H4 (cell line): ENCODE measurements at places on chromosomes 2 and 18. TPM values are rescaled to one million over a fixed set of nuclear protein-coding genes. Genes with fewer than 3 reads are reported as not detected.

Gene POLE4
- total RNA-seq, result 38.3 and 48.5 TPM in 2 replicates

Gene FSHR
- 0.29 TPM in 1 of 2 replicates, not detected in the other for total RNA-seq

GRCh38 chr2:70496819-70497218 is 56.8 kb downstream of the TGFA start:
- no peak for DNase-seq

GRCh38 chr2:118498943-118499342 is 348.5 kb downstream of the EN1 start:
- no peak for DNase-seq

DNA sequence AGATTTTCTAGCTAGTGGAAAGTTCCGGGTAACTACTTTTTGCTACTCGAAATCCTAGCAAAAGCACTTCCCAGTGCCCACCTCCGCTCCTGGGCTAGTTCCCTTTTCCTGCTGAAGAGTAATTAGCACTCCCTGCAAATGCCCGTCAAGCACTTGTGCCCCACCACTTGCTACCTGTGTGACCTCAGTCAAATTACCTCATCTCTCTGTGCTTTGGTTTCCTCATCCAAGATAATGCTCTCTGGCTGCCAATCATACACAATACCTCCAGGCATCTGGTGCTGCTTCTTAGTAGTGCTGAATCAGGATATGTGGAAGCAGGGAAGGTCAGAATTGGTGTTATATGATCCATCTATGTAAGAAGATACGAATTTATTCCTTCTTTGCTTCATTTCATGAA is 102.1 kb upstream of the CDCA7 start:
- DNase-seq, result no peak

GRCh38 chr18:70366670-70367069 is 77.8 kb downstream of the SOCS6 start:
- DNase-seq, result no peak

DNA sequence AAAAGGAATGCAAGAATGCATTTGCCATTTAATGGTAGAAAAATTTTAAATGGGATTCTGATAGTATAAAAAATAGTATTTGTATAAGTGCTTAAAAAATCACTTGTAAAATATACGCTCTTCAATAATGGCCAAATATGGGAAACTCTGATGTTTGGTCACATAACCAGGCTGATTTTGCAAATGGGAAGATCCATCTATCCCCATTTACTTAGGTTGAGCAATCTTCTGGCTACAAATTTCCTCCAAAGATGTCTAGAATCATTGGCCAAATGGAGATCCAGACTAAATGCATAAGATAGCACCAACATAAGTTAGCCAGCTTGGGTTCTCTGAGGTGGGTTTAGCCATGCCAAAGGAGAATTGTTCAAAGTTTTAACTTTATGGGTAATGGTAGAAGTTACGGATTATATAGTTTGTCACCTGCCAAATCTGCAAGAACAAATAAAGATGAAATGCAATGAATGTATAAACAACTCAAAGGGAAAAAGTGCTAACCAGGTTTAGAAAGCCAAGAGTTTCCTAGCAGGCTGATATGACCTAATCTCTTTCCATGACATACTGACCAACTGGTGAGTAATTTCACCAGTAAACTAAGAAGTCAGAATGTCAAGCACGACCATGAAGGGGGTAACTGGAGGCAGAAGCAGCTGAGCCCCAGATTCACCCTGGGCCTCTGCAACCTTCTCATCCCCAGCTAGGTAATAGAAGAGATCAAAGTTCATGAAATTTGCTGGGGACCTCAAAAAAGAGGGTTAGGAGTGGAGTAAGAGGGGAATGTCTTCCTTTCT is 10.0 kb downstream of the RHOB start:
- no peak for DNase-seq
